Esophagus squamous epithelium (tissue), 5 donors: ENCODE measurements at places on chromosomes 4 and X.

GRCh38 chr4:40032785-40033184, 23.9 kb upstream of the N4BP2 start:
- no peaks in the 10 kb centered on the region for H3K36me3 ChIP-seq
- H3K27ac ChIP-seq: no peak overlapping the region
- no peaks in the 10 kb centered on the region for H3K4me1 ChIP-seq
- no peaks in the 10 kb centered on the region for H3K27me3 ChIP-seq
- H3K4me3 ChIP-seq: no peak overlapping the region
- DNase-seq: no peak

DNA sequence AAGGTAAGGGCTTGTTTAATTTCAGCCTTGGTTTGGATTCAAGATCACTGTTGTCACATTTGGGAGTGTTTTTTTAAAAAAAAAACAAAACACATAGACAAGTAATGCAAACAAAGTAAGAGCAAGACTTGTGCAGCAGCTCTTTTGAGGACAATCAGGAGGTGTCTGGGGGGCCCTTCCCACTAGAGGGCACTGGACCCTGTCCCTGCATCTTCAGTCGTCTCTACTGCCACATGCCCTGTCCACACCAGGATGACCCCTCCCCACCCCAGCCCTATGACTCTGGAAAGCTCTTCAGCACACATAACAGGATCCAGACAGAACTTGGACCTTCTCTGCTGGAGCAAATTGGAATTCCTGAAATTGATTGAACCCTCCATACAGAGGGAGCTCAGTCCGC, 71.0 kb downstream of the USP46 start:
- H3K36me3 ChIP-seq: no peaks in the 10 kb centered on the region
- H3K4me3 ChIP-seq: no peak overlapping the region
- H3K27me3 ChIP-seq: no peaks in the 10 kb centered on the region
- no peak overlapping the region for H3K27ac ChIP-seq
- no peak for DNase-seq
- H3K4me1 ChIP-seq: no peaks in the 10 kb centered on the region

GRCh38 chrX:68807818-68808217, 21.0 kb upstream of the EFNB1 start:
- H3K27ac ChIP-seq: no peak overlapping the region
- no peak overlapping the region for H3K4me3 ChIP-seq
- H3K27me3 ChIP-seq: no peaks in the 10 kb centered on the region
- DNase-seq: no peak

GRCh38 chr4:168711197-168712140, 214.6 kb downstream of the PALLD start:
- DNase-seq: no peak
- peak overlapping the region; percentile 71 for H3K27ac ChIP-seq
- H3K27me3 ChIP-seq: no peaks in the 10 kb centered on the region
- H3K36me3 ChIP-seq: no peaks in the 10 kb centered on the region

DNA sequence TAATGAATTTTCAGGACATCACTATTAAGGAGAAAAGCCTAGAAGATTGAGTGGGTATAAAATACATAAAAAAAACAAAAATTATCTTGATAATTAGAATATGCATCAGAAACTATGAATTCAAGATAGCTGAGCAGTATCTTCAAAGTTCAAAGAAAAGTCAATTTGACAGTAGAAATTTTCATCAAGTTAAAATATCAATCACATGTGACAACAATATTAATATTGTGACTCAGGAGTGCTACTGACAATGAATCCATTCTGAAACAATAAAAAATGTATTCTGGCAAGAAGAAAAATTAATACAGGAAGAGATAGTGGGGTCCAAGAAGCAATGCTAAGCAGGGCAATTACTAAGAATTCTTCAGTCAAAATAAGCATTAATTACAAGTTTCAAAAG, 151.9 kb upstream of the GLRA2 start:
- no peak for DNase-seq
- H3K27ac ChIP-seq: no peak overlapping the region
- H3K4me1 ChIP-seq: no peaks in the 10 kb centered on the region

GRCh38 chr4:79979785-79980437, 93.1 kb downstream of the ANTXR2 start:
- H3K27ac ChIP-seq: no peak overlapping the region
- H3K4me3 ChIP-seq: no peak overlapping the region
- no peaks in the 10 kb centered on the region for H3K4me1 ChIP-seq
- no peaks in the 10 kb centered on the region for H3K36me3 ChIP-seq
- no peak for DNase-seq
